Fibroblast of skin of back (primary cell): ENCODE measurements at places on chromosomes 1 and 21.

DNA sequence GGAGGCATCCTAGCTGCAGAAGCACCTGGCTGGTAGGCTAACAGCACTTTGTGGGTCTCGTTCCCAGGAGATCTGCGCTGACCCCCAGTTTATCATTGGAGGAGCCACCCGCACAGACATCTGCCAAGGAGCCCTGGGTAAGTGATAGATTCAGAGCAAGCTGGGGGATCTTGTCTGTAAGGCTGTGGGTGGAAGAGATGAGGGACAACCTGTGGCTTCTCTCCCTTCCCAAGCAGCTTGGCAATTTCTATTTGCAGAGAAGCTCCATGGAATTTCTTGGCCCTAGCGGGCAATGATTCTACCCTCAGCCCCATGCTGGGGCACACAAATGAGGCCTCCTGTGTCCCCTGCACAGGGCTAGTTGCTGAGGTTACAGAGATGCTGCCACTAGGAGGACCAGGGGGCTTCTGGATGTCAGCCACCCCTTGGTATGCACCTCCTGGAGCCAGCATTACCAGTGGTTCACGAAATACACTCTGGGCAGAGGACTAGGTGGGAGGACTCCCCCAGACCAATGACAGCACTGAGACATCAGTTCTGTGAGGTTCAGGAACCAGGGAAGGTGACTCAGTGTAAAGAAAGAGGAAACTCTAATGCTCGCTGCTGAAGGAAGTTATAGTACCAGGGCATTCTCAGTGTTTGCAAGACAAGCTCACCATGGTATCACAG is 5.5 kb downstream of the CAPN2 start:
- DNase-seq = no peak

DNA sequence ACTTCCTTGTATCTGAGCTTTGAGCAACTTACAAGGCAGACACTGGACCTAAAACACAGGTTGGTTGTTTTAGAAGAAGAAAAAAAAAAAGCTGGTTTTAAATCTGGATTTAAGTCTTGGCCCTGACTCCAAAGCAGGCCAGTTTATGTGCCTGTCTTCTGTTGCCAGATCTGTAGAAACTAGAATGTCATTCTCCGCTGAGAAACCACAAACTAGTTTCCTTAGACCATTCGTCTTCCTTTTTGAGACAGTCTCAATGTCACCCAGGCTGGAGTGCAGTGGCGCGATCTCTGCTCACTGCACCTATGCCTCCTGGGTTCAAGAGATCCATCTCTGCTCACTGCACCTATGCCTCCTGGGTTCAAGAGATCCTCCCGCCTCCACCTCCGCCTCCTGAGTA is 33.9 kb downstream of the APP start:
- DNase-seq = no peak

GRCh38 chr1:43382027-43382779 is 7.4 kb downstream of the MED8 start:
- DNase-seq = no peak

GRCh38 chr1:155697046-155697445 is 8.2 kb downstream of the DAP3 start:
- DNase-seq = no peak

DNA sequence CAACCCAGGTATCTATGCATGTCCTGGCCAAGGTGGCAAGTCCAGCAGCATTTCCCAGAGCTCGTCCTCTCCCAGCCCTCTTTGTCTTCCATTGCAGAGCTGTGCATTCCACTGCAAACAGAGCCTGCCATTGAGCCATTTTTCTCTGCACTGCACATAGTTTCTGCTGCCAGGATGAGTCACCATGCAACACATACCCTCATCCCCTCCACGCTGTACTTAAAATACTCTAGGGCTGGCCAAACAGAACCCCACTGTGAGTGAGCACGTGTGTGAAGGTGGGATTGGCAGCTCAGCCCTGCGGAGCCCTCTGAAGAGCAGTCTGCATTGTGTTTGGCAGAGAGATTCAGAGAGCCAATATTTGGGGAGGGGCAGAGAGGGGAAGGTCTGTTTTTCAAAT is 3.9 kb upstream of the ATP1B1 start:
- DNase-seq = peak; percentile 89

DNA sequence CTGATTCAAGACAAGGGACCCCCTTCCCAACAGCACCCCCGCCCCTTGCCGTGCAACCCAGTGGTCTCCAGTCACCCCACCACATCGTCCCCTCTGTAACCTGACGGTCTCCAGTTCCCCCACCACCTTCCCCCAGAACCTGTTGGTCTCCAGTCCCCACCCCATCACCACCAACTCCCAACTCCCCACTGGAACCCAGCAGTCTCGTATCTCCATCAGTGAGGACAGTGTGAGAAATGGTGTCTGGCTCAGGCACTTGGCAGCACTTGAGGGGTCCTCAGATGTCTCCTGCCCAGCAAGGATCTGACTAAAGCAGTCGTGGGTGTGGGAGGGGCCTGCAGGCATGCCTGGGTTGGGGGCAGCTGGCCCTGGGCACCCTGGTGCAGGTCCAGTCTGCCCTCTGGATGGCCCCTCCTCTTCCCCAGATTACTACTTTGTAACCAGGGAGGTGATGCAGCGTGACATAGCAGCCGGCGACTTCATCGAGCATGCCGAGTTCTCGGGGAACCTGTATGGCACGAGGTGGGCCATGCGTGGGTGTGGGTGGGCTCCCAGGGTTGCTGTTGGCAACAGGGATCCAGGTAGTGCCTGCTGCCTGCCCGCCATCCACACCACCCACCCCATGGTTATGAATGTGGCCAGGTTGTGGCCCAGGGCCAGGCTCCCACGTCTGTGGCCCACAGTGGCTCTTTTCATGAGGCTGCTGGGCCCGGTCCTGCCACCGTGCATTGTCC is 3.1 kb upstream of the GJC2 start:
- DNase-seq = no peak

GRCh38 chr1:172286629-172287076 is 133.8 kb upstream of the C1orf105 start:
- DNase-seq = peak; percentile 40

DNA sequence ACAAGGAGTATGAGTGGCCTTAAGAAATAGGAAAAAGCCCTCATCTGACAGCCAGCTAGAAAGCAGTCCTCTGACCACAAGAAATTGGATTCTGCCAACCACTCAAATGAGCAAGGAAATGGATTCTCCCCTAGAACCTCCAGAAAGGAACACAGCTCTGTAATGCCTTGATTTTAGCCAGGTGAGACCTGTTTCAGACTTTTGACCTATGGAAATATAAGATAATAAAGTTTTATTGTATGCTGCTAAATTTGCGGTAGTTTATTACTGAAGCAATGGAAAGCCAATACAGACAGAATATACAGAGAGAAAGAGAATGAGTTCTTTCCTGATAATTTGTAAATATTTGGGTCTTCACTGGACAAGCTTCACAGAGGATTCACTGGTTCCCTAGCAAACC is 28.8 kb upstream of the SELE start:
- DNase-seq = no peak

- peak; percentile 31 for DNase-seq
These were observed 5.7 kb upstream of the SVBP start for GRCh38 chr1:42822800-42823392.

DNA sequence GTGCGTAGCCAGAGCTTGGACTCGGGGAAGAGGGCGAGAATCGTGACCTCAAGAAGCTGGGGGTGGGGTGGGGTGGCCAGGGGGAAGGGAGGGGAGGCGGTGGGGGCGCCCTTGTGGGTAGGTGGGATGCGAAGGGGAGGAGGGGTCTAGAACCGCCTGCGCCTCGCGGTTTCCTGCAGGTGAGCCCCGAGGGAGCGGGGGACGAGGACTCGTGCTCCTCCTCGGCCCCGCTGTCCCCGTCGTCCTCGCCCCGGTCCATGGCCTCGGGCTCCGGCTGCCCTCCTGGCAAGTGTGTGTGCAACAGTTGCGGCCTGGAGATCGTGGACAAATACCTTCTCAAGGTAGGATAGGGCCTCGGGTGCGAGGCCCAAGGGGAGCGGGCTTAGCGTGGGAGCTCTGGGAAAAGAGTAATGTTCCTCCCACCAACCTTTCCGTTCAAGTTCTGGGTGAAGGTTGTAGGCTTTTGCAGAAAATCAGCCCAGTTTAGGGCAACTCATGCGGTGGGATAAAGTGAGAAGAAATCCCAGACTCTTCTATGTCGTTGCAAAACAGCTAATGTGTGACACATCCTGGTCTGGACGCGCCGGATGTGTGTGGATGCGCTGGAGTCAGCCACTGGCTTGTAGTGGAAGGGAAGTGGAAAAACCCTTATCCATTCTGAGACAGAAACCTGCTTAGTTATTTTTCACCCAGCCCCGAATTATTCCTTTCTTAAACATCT is 2.9 kb downstream of the LHX8 start:
- peak; percentile 27 for DNase-seq

GRCh38 chr1:36573445-36573844 is 90.7 kb upstream of the CSF3R start:
- DNase-seq = no peak

GRCh38 chr1:244273845-244274619 is 177.7 kb downstream of the ADSS2 start:
- DNase-seq = peak; percentile 95

- no peak for DNase-seq
These were observed 22.0 kb upstream of the FAM131C start for GRCh38 chr1:16095447-16095846.

- no peak for DNase-seq
These were observed 671 bp upstream of the PYGO2 start for GRCh38 chr1:154962156-154962749.

DNA sequence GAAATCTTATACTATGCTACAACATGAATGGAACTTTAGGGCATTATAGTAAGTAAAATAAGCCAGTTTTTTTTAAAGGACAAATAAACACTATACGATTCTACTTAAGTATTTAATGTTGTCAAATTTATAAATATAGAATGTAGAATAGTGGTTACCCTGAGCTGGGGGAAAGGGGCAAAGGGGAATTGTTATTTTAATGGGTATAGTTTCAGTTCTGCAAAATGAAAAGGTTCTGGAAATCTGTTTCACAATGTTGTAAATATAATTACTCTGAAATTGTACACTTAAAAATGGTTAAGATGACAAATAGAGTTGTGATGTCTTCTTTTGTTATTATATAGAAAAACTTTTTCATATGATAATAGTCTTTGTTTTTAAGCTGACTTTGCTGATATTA is 366.3 kb downstream of the MRPL39 start:
- no peak for DNase-seq

DNA sequence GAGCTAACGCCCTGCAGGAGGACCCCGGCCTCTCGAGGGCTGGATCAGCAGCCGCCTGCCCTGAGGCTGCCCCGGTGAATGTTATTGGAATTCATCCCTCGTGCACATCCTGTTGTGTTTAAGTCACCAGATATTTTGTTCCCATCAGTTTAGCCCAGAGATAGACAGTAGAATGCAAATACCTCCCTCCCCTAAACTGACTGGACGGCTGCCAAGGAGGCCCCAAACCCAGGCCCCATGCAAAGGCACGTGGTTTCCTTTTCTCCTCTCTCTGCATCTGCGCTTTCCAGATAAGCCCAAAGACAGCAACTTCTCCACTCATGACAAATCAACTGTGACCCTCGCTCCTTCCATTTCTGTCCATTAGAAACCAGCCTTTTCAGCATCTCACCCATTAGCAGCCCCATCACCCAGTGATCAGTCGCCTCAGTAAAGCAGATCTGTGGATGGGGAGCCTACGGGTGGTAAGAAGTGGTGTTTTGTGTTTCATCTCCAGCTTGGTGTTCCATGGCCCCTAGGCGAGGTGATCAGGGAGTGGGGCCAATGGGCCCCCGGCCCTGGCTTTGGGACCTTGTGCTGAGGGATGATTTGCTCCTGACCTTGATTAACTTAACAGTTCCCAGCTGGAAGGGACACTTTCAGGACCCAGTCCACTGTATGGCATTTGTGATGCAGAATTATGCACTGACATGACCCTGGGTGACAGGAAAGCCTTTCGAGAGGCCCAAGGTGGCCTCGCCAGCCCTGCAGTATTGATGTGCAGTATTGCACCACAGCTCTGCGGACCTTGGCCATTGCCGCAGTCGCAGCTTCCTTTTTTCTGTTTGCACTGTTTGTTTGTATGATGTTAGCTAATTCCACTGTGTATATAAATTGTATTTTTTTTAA is 5.2 kb downstream of the NPPA start:
- peak; percentile 30 for DNase-seq

DNA sequence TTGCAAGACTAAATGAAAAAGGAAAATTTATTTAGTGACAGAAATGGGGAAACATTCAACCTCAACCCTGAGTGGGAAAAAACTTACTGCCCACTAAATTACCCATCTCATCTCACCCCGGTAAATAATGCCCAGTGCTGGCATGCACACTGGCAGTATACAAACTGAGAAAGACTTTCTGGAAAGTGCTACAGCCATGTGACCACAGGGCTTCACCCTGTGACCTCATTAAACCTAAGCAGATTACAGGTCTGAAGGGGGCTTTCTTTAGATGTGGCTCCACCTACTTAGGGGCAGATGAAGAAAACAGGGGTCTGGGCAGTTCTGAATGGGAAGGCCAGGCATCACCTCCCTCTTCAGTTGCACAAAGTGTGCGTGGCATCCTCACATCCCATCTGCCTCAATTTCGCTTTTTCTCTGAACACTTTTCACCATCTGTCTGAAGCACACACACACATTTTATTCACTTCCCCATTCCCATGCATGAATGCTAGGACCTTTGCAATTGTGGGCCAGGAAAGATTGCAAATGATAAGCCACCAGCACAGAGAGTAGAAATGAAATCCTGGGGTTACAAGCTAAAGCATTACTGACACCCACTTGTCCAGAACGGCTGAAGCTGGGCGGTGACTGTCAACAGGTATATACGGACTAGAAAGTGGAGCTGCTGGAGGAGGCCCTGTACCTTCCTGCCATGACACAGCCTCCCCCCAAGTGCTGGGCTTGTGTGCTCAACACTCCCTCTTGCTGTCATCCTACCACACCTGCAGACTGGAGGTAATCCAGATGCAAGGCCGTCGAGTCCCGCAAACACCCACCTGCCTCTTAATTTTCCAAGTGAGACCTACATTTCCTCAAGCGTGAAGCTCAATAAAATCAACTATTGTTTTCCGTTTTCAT is 2.7 kb downstream of the NADK start:
- no peak for DNase-seq

- no peak for DNase-seq
These were observed 581.7 kb downstream of the MRPL39 start for GRCh38 chr21:25025596-25025995.

DNA sequence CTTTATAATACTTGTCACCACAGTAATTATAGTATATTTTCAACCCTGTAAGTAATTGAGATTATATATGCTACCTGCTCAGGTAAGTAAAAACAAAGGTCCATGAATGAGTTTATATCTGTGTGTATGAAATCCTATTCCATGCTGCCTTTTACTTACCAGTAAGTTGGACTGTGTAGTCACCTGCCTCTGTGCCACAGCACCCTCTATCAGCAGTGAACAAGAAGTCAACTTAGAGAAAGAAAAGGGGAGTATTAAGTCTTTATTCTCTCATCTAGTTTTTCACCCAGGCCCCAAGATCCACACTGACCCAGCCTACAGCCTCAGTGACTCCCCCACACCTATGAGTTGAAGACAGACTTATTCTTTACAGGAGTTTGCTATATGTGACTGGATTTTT is 36.9 kb upstream of the IFI16 start:
- no peak for DNase-seq

- DNase-seq = no peak
These were observed 6.3 kb upstream of the CAMSAP2 start for GRCh38 chr1:200732438-200732837.

GRCh38 chr21:46028573-46029091 is 47.1 kb downstream of the COL6A1 start:
- peak; percentile 66 for DNase-seq

- peak; percentile 6 for DNase-seq
These were observed 1.5 kb downstream of the SELENOF start for GRCh38 chr1:86912281-86912900.
